Chondrocyte (in vitro differentiated cells): ENCODE measurements at places on chromosomes 6 and 20. TPM values are rescaled to one million over a fixed set of nuclear protein-coding genes. Genes with fewer than 3 reads are reported as not detected.

- DNase-seq = no peak
Measured at GRCh38 chr6:16306334-16306733, 67.9 kb downstream of the GMPR start.

GRCh38 chr6:15247500-15248450, 1.9 kb downstream of the JARID2 start:
- DNase-seq = no peak

GRCh38 chr6:156046268-156046665, 590.6 kb upstream of the NOX3 start:
- DNase-seq = no peak

DNA sequence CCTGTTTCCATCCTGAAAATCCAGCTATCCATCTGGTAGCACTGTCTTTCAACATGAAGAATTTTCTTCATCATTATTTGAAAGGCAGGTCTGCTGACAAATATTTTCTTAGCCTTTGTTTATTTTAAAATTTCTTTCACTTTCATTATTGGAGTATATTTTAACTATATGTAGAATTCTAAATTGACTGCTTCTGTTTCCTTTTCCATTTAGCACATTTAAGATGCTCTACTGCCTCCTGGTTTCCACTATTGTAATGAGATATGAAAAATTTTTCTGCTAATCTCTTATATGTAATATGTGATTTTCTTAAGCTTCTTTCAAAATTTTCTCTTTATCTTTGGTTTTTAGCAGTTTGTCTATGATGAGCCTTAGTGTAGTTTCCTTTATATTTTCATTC, 97.3 kb downstream of the TBC1D32 start:
- DNase-seq = no peak

- no peak for DNase-seq
Measured at GRCh38 chr6:130962966-130963365, 100.1 kb downstream of the EPB41L2 start.

GRCh38 chr20:47944682-47945081, 159.4 kb upstream of the SULF2 start:
- no peak for DNase-seq

GRCh38 chr6:37314487-37315156, 39.2 kb upstream of the RNF8 start:
- no peak for DNase-seq

DNA sequence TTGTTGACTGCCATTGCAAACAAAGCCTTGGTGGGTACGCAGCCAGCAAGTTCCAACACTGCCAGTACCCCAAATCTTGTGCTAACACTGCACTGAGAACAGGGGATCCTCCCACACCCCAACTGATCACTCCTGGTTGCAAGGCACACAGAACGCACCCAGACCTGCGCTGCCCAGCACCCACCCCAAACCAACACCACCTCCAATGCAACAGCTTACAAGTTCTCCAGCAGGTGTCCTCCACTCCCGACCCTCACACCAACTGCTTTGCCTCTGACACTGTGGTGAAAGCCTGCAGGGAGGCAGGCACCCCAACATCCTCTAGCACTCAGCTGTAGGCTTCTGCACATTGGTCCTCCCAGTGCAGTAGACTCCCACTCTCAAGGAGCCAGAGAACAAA, 39.3 kb upstream of the EYS start:
- DNase-seq = no peak

- peak; percentile 98 for DNase-seq
Measured at GRCh38 chr6:170438402-170438753, 114.7 kb downstream of the PSMB1 start.

DNA sequence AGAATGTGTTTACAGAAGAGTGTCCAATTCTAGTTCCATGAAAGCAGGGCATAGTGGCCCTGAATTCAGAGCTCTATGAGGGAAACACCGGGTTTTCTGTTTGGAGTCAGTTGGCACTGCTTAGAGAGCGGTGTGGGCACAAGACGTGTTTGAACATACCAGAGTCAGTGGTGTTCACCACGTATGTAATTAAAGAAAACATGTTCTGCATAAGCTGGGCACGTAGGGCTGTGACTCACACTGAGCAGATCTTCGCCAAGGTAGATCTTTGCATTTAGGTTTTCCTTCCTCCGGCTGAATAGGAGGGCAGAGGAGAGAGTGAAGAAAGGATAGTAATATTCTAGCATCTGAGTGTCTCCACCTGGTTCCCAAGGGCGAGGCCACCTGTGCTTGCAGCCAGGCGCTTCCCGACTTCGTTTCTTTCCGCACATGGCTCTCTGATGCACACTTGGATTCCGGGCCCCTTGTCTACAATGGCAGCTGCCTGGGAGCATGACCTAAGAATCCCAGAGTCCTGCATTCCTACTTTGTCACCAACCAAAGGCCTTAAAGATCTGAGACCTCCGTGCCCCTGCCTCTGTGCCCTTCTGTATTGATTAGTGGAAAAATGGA, 136.2 kb downstream of the ERMARD start:
- peak; percentile 30 for DNase-seq

DNA sequence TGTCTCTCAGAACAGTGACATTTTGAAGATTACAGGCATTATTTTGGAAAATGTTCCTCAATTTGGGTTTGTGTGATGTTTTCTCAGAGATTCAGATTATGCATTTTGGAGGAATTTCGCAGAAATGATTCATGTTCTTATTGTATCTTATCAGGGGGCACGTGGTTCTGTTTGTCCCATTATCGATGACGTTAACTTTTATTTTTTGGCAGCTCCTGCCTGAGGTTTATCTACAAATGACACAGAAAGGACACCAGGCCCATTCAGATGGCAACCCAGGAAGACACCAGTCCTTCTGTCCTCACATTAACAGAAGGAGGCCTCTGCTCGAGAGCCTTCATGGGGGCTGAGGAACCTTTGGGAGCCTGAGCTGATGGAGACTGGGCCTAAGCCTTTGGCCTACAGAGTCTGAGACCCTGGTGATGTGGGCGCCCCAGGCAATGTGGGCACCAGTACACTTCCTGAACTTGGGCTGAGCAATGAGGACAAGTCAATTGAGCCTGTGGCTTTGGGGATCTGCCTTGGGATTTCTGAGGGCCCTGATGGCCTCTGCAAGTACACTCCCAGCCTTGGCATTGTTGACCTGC, 41.2 kb upstream of the EZR start:
- no peak for DNase-seq

- no peak for DNase-seq
Measured at GRCh38 chr6:98335594-98335993, 498.8 kb upstream of the POU3F2 start.

GRCh38 chr6:83597511-83597910, 85.2 kb downstream of the PRSS35 start:
- no peak for DNase-seq

DNA sequence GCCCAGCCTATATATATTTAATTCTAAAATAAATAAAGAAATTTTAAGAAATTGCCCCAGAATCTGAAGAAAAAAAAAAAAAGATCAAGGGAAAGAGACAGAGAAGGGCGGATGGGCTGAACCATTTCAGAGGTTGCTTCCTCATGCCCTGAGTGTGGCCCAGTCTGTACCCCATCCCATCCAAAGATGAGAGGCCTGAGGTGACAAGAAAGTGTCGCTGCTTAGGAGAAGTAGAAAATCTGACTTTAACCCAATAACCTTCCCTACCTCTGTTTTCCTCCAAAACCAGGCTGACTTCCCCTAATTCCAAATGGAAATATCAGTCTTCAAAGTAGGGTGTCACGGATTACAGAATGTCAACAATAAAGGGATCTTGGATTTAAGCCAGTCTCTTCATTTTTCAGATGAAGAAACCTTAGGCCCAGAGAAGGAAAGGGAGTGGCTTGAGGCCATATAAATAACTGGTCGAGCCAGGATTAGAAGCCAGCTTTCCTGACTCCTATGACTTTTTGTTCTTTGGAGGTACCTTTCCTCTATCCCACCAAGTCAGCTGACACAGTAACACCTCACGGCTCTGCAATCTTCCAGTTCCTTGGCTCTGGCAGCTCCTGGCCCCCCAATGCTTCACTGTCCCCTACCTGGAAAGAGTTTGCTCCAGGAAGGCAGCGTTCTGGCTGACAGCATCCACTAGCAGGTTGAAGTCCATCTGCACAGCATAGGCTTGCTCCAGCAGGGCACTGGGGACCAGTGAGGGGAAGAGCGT, 10.1 kb downstream of the GSS start:
- DNase-seq = no peak

DNA sequence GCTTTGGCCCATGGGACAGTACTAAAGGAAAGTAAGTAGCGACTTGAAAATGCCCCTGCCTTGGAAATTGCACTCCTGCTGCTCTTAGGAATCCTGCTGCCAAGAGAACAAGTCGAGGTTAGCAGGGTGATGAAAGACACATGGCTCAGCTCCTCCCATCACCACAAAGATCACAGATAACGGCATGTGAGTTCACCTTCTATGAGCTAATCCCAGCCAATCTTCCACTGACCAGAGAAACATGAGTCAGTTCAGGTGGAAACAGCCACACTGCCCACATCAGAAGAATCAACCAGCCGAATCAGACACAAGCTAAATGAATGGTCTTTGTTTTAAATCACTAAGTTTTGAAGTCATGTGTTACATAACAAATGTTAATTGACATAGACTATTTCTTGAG, 106.3 kb downstream of the PRKN start:
- no peak for DNase-seq

- no peak for DNase-seq
Measured at GRCh38 chr6:87794922-87795885, 93.2 kb upstream of the AKIRIN2 start.

GRCh38 chr20:38674092-38674764, 50.1 kb upstream of the SLC32A1 start:
- DNase-seq = no peak

DNA sequence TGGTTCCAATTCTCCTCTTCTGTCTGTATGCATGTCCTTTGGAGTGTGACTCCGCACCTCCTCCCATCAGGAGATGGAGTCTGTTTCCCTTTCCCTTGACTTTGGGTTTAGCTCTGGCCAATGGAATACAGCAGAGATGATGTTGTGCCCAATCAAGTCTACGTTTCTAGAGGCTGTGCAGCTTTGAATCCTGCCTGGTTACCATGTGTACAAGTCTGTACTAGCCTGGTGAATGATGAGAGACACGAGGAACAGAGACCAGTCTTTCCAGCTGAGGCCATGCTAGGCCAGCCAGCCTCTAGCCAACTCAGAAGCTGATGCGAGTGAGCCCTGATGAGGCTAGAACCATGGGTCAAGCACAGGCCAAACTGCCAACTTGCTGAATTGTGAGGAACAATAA, 83.2 kb downstream of the LAMP5 start:
- no peak for DNase-seq

- DNase-seq = no peak
Measured at GRCh38 chr20:45445805-45446562, 23.6 kb upstream of the WFDC2 start.

Gene REPS1
- total RNA-seq = 24.5 to 26.5 TPM (median 25.8 TPM) in 3 replicates

Gene CRIP3
- total RNA-seq = 0.47 to 0.94 TPM (median 0.72 TPM) in 3 replicates

Gene PRICKLE4
- total RNA-seq = 3.1 to 5.9 TPM (median 3.6 TPM) in 3 replicates

Gene LRRC73
- 0.24 to 0.62 TPM (median 0.49 TPM) in 3 replicates for total RNA-seq

Gene PTPRT
- not detected in 3 replicates for total RNA-seq

Gene PLN
- 0.18 TPM in 1 of 3 replicates, not detected in the others for total RNA-seq

Gene BFSP1
- total RNA-seq = 9.6 to 14.4 TPM (median 11.7 TPM) in 3 replicates
